ENCODE measurements at places on chromosomes 3 and 15.
A peak's percentile ranks its signal among the peaks of the same experiment; 100 is the strongest.

DNA sequence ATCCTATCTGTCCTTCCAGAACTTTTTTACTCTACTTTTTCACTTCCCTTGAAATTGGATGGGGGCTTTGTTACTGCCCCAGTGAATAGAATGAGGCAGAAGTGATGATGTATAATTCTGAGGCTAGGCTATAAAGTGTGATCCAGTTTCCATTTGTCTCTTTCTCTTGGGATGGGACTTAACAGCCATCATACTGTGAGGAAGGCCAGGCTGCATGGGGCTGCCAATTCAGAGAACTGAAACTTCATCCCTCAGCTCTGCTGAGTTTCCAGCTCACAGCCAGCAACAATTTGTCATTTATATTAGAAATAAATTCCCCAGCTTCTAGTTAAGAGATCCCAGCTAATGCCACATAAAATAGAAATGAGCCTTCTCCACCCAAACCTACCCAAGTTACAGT, 504.0 kb upstream of the TGFBR2 start:
- DNase-seq, result no peak

GRCh38 chr3:128476659-128477058, 10.0 kb upstream of the DNAJB8 start:
- no peak for DNase-seq

GRCh38 chr3:177693616-177694264, 496.5 kb upstream of the TBL1XR1 start:
- DNase-seq, result peak; percentile 52

DNA sequence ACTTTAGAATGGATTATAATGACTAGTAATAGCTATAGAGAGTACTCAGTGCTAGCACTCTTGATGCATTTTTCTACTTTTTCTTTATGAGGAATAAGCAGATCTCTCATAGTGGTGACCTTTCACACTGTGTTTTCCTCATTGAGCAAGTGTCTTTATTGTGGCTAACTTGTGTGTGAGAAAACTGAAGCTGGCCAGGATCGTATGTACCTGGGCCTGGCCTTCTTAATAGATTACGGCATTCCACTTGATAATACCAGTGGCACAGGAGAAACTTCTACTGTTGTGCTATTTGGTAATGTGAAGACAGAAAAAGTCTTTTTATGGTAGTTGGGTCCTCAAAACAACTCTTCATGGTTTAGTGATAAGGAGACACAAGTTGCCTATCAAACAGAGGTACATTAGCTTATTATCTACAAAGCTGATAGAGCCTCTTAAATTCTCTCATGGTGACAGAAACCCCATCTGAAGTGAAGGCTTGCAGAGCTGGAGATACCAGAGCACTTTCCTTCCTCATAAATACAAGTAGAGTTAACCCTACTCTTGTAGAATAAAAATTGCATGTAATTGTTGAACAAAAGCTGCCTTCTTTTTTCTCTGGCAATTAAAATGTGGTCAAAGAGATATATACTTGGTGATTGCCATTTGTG, 64.6 kb downstream of the LYSMD4 start:
- DNase-seq, result no peak

GRCh38 chr15:99431661-99432091, 134.1 kb upstream of the MEF2A start:
- DNase-seq, result no peak

- DNase-seq, result peak; percentile 11
These were observed 61.7 kb upstream of the VGLL3 start for GRCh38 chr3:87052499-87053260.

DNA sequence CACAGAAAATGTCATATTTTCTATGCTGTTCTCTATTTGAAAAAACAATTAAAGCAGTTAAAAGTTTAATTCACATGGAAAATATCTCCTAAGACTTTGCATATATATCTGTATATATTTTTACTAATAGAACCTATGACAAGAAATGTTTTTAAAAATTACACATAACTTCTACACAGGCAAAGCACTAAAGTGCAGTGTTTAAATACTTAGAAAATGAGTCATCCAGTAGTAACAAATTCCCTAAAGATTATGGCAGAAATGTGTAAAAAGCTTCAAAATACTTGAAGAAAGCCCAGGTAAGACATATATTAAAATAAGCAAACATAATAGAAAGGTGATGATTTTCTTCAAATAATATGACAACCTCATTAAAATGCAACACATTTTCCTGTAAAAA, 236.6 kb downstream of the TBC1D5 start:
- peak; percentile 17 for DNase-seq

DNA sequence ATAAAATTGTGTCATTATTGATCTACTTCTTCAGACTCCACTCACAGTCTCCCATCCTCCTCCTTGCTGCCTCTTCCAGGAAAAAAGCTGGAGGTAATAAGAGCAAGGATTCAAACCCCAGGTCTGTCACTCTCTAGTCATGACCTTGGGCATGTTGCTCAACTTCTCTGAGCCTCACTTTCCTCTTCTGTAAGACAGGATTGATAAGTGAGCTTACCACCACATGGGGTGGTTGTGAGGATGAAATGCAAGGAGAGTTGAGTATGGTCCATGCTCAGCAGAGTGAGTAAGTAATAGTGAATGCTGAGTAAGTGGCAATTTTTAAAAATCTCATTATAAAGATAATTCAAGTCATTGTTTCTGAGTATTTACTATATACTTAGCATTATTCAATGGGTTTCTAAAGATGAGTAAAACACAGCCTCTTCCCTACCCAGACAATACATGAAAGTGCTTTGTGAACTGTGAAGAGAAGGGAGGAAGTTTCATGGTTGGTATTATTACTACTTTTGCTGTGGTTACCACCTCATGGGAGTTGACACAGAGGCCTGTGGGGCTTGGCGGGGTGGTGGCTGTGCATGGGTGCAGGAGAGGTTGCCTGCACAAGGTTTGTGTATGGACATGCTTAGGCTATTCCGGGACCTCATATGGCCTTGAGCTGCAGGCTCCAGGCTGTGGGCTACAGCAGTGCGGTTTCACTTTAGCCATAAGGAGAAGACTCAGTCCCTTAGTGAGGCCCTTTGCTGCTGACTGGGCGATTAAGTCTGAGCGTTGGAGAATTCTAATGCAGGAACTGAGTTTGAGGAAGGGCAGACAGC, 30.0 kb downstream of the SLC6A11 start:
- DNase-seq, result no peak

DNA sequence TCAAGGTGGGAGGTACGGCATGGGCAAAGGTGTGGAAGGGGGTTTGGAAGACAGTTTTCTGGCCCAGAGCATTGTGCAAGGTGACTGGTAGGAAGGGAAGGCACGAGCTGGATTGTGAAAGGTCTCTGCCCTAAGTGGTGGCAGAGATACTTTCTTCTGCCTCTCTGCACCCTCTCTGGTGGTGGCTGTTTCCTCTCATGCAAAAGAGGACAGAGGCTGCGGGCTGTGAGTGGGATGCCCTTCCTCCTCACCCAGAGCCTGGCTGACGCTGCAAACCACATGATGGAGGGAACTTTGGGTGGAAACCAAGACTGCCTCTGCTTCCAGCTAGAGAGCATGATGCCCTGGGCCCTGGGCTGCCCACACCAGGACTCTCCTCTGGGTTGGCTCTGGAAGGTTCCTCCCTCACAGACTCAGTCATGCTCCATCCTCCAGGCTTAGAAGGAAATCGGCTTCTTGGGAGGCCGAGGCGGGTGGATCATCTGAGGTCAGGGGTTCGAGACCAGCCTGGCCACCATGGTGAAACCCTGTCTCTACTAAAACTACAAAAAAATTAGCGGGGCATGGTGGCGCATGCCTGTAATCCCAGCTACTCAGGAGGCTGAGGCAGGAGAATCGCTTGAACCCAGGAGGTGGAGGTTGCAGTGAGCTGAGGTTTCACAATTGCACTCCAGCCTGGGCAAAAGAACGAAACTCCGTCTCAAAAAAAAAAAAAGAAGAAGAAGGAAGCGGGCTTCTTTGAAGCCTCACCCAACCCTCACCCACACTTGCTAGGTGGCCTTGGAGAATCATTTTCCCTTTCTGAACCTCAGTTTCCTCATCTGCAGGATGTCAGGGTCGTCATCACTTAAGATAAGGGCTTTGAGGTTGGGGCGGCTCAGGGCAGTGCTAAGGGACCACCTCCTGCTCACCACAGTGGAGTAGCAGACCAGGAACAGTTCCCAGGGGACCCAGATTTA, 8.3 kb downstream of the PSTPIP1 start:
- no peak for DNase-seq

GRCh38 chr3:187986514-187986934, 167.4 kb upstream of the LPP start:
- peak; percentile 91 for DNase-seq

GRCh38 chr15:90063770-90064247, 38.5 kb downstream of the IDH2 start:
- no peak for DNase-seq

- DNase-seq, result no peak
These were observed 63.2 kb downstream of the XXYLT1 start for GRCh38 chr3:195207731-195208130.

GRCh38 chr3:126983276-126983652, 349 bp downstream of the PLXNA1 start:
- DNase-seq, result no peak

DNA sequence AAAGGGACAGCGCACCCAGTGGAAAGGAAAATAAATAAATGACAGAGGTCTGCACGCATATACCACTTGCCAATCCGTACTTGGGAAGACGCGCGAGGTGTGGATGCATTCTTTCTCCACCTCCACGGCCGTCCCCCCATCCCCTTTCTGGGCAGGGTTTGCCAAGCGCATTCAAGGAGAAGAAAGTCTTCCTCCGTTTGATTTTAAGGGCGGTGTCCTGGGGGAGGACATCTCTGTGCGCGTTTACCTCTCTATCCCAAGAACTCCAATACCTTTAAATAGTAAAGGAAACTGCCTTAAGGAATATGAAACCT, 576 bp upstream of the MB21D2 start:
- no peak for DNase-seq

GRCh38 chr15:27670486-27671209, 428.5 kb downstream of the OCA2 start:
- DNase-seq, result no peak

DNA sequence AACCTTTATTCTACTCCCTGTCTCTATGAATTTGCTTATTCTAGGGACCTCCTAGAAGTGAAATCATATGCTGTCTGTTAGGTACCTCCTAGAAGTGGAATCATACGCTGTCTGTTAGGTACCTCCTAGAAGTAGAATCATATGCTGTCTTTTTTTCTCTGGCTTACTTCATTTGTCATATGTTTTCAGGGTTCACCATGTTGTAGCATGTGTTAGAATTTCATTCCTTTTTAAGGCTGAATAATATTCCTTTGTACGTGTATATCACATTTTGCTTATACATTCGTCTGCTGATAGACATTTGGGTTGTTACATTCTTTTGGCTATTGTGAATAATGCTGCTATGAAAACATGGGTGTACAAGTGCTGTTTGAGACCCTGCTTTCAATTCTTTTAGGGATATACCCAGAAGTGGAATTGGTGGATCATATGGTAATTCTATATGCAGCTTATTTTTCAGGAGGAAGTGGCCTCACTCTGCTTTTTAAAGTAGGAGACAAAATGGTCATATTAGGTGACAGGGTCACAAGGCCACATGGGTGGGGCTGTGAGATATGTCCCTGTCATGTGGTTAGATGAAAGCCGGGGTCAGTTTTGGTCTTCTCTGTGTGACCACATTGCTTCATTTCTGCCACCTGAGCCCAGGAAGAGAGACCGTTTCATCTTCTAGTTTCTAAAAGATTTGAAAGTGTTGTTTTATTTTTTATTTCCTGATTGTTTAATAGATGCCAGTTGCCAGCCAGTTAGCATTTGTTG, 76.7 kb downstream of the FLNB start:
- DNase-seq, result no peak

DNA sequence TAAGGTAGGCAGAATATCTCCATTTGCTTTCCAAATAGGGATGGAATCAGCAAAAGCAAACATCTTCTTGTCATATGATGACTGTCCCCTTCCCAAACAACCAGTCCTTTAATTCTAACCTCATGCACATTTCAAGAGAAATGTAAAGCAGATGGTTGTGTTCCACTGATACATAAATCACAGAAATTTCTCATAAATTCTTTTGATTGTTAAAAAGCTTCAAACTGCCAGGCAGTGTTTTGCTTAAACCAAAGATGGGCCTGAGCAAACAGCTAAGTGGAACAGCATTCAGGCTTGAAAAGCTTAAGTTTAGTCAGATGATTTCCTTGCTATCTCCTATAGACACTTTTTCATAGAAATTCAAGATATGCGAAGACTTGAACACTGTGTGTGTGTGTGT, 74.3 kb upstream of the SOX2 start:
- DNase-seq, result no peak

- no peak for DNase-seq
These were observed 29.9 kb upstream of the FLNB start for GRCh38 chr3:57978316-57978715.

GRCh38 chr15:40501487-40501886, 30.7 kb downstream of the CHST14 start:
- no peak for DNase-seq

DNA sequence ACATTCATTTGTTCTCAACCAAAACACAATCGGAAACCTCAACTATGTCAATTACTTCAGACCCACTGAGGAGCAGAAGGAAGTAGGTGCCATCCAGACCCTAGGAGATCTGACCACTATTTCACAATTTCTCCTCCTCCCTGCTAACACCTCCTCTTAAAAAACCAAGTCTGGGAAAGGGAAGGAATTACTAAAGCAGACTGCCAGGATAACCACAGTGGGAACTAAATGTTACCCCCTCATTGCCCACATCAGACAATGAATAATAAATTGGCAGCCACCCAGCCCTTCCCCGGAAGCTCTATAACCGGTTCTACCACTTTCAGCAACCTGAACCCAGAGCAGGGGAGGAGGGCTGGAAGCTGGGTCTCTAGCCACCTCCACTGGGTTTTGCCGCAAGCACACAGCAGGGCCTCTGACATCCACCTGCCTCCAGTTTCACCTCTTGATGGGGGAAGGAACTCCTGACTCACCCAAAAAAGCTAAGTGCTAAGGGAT, 17.6 kb downstream of the C15orf62 start:
- peak; percentile 42 for DNase-seq

DNA sequence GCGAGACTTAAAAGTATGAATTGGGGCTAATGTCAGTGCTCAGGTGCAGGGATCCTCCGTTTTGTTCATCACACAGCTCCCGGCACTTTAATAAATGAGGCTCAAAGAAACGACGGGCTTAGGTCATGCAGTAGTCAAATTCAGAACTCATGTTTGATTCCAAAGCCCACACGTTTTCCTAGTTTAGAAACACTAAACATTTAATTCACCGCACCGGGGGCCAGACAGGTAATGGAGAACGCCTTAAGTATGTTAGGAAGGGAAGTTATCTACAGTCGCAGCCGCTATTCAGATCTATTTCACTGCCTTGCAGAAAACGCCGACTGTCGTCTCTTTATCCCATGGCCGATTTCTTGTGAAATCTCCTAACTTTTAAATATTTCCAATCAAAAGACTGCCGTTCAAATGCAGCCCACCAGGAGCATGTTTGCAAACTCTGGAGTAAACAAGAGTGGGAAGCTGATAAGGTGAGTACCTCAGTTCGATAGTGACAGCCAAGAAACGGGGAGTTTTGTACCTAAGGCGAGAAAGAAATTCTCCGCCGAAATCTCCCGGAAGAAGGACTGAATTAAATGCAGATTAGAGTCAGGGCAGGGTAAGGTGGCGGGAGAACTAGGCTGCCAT, 569 bp downstream of the HIGD2B start:
- no peak for DNase-seq
